Neural crest cell (in vitro differentiated cells): ENCODE measurements at places on chromosomes 6 and 20. TPM values are rescaled to one million over a fixed set of nuclear protein-coding genes. Genes with fewer than 3 reads are reported as not detected.

GRCh38 chr6:39037082-39037508 lies 11.5 kb upstream of the GLP1R start:
- H3K36me3 ChIP-seq: no peaks in the 10 kb centered on the region
- H3K4me1 ChIP-seq: peaks cover 6% of the 10 kb centered on the region
- H3K27ac ChIP-seq: no peak overlapping the region
- no peak overlapping the region for H3K4me3 ChIP-seq
- H3K27me3 ChIP-seq: peaks cover 92% of the 10 kb centered on the region

Gene SOBP
- 23.0 and 24.0 TPM in 2 replicates for total RNA-seq

- no peaks in the 10 kb centered on the region for H3K36me3 ChIP-seq
- H3K27me3 ChIP-seq: no peaks in the 10 kb centered on the region
- no peak for DNase-seq
- no peak overlapping the region for H3K4me3 ChIP-seq
These were observed 8.4 kb upstream of the SLC2A10 start for GRCh38 chr20:46701057-46701456.

GRCh38 chr6:37105148-37106050 lies 64.6 kb upstream of the PIM1 start:
- no peaks in the 10 kb centered on the region for H3K27me3 ChIP-seq
- H3K4me1 ChIP-seq: peaks cover 38% of the 10 kb centered on the region
- no peaks in the 10 kb centered on the region for H3K36me3 ChIP-seq
- no peak for DNase-seq

DNA sequence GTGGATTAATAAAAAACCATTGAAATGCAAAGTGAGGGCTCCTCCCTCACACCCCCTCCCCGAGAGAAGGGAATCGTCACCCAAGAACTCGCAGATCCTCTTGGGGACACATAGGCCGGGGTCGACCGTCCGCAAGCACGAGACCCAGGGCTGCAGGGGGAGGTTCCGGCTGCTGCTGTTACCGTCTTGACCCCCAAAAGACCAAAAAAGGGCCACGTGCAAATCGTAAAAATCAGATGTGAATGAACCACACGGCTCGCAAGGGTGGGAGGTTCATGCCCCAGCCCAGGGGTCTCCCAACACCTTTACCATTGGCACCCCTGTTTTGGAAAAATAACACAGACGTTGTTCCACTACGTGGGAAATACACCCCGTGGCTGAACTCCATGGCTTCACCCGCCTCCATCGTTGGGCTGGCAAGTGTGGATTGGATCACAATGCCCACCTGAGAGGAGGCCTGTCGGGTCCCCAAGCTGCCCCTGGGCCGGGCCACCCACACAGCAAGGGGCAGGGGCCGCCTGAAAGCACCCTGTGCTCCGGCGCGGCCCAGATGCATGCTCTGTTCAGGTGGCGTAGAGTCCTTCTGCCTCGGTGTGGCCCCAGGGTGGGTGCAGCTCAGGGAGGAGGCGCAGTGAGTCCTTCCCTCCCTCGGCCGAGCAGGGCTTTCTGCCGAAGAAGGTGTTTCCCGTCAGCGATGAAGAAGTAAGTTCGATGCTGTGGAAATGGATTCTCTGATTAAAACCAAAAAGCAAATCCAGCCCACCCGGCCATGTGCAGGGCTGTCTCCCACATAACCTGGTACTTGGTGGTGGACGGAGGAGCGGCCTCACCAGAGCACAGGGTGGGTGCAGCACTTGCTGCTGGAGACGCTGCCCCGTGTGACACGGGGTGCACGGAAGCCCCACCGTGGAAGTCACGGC lies 85.0 kb downstream of the YTHDF1 start:
- no peak for DNase-seq
- peaks cover 21% of the 10 kb centered on the region for H3K4me1 ChIP-seq
- H3K27ac ChIP-seq: peak overlapping the region; percentile 87
- peaks cover 15% of the 10 kb centered on the region for H3K27me3 ChIP-seq
- H3K4me3 ChIP-seq: peak overlapping the region; percentile 77

- H3K27ac ChIP-seq: no peak overlapping the region
- H3K27me3 ChIP-seq: no peaks in the 10 kb centered on the region
- peaks cover 4% of the 10 kb centered on the region for H3K36me3 ChIP-seq
- no peak for DNase-seq
These were observed 31.1 kb downstream of the EPM2A start for GRCh38 chr6:145704143-145704781.

DNA sequence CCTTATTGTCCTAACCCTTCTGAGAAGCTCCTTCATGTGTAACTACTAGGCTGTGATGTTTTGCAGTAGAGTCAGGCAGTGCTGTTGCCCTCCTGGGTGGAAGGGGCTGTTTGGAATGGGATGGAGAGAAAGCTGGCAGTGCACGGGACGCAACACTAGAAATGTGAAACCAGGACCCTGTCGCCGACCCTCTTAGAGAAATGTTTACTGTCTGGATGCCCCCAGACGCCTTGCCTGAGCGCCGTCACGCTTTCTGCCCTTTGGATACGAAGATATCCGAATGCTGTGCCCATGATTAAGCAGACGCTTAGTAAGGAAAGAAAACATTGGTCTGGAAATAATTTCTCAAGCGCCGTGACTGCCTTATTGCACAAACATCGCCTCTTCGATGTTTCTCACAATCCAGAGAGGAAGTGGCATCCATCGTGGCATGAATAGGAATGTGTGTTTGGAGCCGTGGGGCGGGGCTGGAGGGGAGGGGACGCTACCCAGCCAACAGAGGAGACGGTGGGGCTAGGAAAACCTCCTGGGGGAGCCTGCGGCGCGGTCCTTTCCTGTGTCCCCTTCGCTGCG lies 661 bp upstream of the PPP1R14C start:
- H3K4me1 ChIP-seq: peaks cover 19% of the 10 kb centered on the region
- no peak overlapping the region for H3K27ac ChIP-seq
- DNase-seq: no peak
- peaks cover 84% of the 10 kb centered on the region for H3K27me3 ChIP-seq
- peak overlapping the region; percentile 87 for H3K4me3 ChIP-seq
- no peaks in the 10 kb centered on the region for H3K36me3 ChIP-seq

Gene PRSS16
- total RNA-seq: 0.57 and 0.63 TPM in 2 replicates

GRCh38 chr20:61355585-61355984 lies 103.5 kb downstream of the CDH4 start:
- H3K4me1 ChIP-seq: peaks cover 67% of the 10 kb centered on the region
- no peaks in the 10 kb centered on the region for H3K36me3 ChIP-seq
- no peak for DNase-seq
- H3K27me3 ChIP-seq: peaks cover 18% of the 10 kb centered on the region
- peak overlapping the region; percentile 71 for H3K4me3 ChIP-seq

Gene XKR7
- total RNA-seq: 4.5 and 4.9 TPM in 2 replicates

Gene AVP
- not detected in 2 replicates for total RNA-seq

Gene SMIM29
- 13.5 and 13.9 TPM in 2 replicates for total RNA-seq
